Non-pigmented ciliary epithelial cell (primary cell): ENCODE measurements at places on chromosomes 4 and X.

DNA sequence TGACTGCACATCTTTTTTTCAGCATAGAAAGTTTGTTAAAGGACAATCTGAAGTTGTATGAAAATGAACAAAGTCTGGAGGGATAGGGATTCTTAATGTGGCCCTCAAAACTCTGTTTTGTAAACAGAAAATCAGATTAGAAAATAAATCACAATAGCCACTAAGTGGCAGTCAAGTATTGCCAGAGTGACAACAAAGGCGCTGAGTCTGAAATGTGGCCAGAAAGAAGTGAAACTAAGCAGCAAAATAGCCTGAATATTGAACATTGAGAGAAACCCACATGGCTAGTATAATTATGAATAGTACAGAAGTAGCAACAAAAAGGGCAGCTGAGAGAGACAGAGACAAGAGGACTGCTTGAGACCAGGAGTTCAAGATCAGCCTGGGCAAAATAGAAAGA is 81.1 kb upstream of the CT45A1 start:
- no peak for DNase-seq

- no peak for DNase-seq
These were observed 3.5 kb downstream of the S100G start for GRCh38 chrX:16653424-16653823.

GRCh38 chr4:163164110-163164509 is 2.6 kb downstream of the NAF1 start:
- no peak for DNase-seq

GRCh38 chr4:159142241-159142640 is 39.4 kb downstream of the RAPGEF2 start:
- DNase-seq = no peak

GRCh38 chr4:8402181-8402597 is 38.3 kb downstream of the ACOX3 start:
- DNase-seq = no peak

DNA sequence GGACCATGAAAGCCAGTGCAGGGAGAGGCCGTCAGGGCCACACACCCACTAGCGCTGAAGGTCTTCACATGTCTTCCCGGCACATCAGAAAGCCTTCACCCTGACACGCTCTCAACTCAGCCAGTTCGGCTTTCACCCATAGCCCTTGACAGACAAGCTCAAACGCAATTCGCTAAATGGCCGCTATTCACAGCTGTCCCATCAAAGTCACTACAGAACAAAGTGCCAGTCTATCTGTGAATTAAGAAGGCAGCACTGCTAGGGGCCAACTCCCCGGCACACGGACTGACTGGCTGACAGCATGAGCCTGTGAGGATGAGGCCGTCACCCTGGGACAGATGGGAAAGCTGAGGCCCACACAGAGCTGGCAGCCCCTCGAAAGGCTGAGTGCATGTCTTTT is 45.7 kb downstream of the ACOX3 start:
- no peak for DNase-seq

DNA sequence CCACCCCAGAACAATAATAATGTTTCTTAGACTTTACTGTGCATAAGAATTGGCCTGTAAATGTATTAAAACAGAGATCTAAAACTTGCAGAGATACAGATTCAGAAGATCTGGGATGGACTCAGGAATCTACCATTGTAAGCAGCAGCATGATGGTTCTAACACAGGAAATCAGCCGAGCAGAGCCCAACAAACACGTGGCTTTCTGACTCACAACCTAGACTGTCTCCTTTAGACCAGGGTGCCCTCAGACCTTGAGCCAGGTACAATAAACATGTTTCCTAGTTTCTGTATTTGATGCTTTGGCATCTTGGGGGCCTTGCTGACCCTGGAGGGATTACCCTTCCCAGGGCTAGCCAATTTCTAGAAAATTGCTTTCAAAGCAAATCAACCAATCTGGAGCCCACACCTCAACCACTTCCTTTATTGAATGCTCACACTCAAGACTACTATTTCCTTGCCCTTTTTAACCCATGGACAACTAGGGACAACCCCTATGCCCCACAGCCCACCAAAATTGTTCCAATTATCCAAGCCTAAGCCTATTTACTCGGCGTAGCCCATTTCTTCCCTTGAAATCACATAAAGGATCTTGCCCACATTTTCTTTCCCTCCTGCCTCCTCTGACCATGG is 80.5 kb downstream of the TBC1D9 start:
- DNase-seq = no peak

DNA sequence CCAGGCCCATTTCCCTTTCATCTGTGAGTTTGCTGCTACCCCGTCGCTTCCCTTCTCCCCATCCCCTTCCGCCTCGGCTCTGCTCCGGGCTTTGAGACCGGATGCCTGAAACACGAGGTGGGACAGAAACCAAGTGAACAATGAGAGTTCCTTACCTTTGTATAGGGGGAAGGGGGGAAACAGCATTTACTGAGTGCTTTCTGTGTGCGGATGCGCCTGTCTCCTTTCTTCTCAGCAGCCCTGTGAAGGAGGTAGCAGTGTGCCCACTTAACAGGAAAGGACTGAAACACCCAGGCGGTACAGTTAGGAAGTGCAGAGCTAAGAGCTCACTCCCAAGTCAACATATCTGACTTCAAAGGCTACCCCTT is 43.2 kb upstream of the TMSB15B start:
- DNase-seq = no peak

- DNase-seq = no peak
These were observed 643 bp downstream of the SRP72 start for GRCh38 chr4:56468097-56468422.

DNA sequence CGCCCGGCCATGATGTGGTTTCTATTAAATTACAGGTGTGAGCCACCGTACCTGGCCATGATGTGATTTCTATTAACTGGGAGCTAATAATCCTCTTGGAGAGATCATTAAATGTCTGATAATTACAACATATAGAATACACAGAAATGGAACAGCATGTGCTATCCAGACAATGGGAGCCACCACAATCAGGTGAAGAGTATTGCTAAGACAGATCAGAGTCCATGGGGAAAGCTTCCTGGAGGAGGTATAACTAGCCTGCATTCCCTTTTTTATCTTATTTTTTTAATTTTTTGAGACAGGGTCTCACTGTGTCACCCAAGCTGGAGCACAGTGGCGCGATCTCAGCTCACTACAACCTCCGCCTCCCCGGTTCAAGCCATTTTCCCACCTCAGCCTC is 146.8 kb downstream of the CHRNA9 start:
- no peak for DNase-seq

GRCh38 chr4:185541251-185541727 is 6.0 kb upstream of the PDLIM3 start:
- DNase-seq = no peak

DNA sequence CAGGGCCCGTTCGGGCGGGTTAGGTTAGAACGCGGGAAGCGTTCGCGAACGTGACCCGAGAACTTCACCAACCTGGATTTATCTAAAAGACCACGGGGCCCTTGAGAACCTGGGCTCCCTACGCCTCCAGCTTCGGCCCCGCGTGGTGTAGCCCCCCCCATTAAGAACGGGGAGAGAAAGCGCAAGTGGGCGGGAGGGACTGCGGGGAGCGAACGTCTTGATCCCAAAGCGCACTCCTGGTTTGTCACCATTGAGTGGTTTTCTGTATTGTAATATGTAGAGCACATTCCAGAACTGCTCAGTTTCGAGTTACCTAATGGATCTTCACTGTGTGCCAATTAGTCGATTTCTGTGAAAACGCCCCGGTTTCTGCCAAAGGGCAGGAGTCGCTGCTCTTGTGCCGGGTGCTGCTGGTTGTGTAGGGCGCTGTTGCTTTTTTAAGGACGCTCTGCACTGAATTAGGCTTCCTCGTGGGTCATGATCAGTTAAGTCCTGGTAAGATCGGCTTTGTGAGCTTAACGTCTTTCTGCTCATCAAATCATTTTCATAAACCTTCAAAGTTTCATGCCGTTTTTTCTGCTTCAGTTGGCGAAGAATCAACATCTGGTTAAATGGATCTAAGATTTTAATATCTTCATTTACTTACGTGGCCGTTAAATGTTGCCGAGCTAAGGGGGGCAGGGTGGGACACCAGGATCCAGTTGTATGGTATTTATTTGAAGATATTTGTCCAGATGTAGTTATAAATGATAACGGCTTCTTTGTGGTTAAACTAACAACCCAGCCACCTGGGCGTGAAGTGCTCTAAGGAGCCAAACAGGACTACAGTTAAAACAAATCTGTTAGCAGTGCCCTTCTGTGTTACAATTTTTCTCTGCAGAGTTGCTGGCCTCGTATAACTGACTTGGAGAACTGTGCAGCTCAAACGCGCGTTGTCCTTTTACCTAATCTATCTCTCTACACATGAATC is 809 bp downstream of the MND1 start:
- DNase-seq = no peak

DNA sequence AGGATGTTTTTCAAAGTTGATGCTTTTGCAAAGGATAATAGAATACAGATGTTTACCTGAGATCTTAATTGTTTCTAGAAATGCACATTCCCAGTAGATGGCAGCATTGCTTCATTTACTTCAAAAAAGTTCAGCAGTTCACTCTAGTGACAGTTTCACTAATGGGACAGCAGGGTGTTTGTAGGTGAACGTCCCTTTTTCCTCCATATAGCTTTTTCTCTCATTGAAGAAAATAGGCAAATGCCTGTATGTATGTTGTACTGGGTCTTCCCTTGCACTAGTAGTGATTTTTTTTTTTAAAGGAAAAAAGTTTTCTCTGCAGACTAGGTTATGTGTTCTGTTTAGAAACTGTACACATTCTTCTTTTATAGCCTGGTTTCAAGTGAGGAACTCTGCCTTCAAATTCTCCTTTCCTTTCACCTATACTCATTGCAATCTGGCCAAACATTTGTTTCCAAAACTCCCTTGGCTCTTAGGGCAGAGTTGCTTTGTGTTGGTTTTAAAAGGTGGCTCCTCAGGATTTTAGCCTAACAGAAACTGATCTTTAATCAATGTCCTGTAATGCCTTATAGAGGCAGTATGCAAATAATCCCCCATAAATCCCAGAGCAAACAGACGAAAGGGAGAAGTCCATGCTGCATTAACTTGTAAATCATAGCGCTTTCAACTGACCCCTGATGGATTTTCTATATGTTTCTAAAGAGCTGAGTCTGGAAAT is 86.3 kb downstream of the EGF start:
- peak; percentile 19 for DNase-seq

GRCh38 chr4:62622089-62622488 is 1422.0 kb downstream of the ADGRL3 start:
- no peak for DNase-seq

DNA sequence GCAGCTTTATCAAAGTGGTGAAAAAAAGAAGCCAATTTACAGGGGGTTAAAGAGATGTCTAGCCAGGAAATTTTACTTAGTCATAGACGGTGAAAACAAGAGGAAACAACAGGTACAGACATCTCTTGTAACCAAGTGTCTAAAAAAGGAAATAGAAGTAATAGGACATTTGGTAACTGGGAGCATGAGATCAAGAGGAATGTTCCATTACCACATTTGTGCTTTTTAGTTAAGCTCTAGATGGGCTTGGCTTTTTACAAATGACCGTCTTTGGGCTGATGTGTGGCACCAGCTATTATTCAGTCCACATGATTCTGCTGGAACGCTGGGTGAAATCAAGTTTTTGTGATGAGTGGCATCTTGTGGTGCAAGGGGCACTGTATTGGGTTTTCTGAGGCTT is 179.5 kb downstream of the SMIM20 start:
- no peak for DNase-seq

- DNase-seq = no peak
These were observed 54.6 kb downstream of the FRMPD3 start for GRCh38 chrX:107504006-107504405.

- no peak for DNase-seq
These were observed 14.4 kb downstream of the CPZ start for GRCh38 chr4:8606966-8607365.

GRCh38 chr4:107570952-107571351 is 149.1 kb downstream of the PAPSS1 start:
- DNase-seq = peak; percentile 11
